CD14-positive monocyte (primary cell): ENCODE measurements at places on chromosomes 12 and 14.

DNA sequence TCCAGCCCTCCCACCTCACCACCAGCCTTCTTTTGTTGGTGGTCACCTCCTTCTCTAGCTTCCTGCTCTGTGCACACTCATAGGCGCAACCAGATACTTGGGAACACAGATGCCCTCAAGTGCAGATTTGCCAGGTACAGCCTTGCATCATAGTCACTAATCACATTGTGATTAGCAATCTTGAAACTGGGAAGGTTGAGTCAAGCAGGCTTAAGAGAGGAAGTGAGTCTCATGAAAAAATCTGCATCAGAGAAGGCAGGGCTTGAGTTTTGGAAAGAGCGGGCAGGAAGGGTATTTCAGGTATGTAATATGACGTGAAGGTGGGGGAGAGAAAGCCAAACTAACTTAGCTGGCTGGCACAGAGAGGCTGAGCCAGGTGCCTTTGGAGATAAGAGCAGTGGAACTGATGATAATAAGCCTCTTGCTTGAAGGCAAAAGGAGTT is 2.7 kb upstream of the RABGGTA start:
- DNase-seq = peak; percentile 93

DNA sequence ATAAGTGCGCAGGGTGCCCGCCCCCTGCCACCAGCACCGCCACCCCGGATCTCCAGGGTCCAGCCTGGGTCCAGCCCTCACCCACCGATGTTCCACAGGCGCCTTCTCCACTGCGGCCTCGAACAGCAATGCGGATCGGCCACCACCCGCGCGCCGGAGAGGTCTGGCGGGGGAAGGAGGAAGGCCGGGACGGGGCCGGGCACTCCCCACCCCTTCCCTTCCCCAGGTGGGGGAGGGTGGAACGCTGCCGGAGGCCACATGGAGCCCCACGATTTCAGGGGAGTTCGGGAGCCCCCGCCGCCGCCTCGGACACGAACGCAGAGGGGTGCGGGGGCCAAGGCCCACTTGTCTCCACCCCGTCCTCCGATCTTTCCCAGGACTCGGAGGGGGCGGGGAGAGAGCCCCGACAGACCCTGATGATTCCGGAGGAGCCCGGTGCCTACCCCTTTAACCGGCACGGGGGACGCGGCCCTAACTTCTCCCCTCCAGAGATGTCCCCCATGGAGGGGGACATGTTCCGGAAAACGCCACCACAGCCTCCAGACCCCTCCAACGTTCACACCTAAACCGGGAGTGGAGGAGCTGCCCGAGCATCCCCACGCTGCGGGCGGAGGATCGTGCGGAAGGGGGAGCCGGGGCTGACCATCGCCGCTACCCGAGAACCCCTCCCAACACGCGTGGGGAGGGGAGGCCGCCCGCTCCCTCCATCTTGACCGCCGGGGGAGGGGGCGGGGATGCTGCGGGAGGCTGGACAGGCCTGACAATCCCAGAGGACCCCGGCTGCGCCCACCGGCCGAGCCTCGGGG is 1.1 kb downstream of the ATXN2 start:
- DNase-seq = peak; percentile 54

DNA sequence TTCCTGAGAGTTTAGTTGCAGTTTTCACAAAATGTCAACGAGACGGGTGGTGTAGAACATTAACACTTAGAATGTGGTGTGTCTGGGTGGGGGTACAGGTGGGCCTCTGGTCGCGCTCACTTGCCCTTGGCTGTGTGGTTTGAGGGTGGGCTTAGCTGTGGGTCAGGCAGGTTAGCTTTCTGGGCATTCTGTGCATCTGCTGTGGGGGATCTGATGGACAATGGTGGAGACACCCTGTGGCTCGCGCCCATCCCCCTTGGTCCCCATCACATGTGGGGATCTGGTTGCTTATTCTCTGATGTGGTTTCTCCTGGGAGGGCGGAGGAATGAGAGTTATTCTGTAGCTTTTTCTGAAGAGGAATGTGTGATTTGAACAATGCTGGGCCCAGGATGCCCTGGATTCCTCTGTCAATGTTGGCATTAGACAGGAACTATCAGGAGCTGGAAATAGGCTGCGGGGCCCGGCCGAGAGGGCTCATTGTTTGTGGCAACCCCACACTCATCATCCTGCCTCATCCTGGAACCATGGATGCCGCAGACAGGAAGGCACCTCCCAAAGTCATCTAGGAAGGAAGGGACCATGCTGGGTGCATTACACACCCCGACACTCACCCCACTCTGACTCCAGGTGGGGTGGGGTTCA is 101.6 kb downstream of the TSPAN9 start:
- no peak for DNase-seq

- no peak for DNase-seq
These were observed 92.1 kb downstream of the CHGA start for GRCh38 chr14:93015064-93015463.

- no peak for DNase-seq
These were observed 68.4 kb downstream of the NTF3 start for GRCh38 chr12:5500331-5500659.

DNA sequence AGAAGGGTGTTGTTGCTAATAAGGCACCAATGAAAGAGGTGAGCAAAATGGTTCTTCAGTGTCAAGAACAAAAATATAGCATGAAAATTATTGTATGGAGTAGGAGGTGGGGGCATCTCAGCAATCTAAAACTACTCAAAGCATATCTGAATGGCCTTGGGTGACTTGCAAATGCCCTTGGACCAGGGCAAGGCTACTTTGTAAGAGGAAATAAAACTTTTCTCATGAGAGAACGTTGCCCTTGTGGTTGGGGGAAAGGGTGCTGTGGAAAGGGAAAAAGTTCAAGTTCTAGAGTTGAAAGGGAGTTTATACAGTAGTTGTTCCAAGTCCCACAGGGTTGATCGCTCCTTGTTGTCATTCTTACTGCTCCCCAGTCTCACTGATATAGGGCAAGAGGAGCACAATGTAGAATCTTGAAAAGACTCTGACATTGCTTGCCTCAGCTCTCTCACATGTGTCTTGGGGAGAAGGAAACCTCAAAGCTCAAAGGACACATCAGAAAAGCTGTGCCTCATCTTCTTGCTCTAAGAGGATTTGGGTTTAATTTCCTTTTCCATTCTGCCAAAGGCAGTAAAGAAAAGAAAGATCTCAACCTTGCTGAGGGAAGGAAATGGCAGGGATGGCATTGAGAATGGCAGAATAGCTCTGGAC is 270.5 kb downstream of the DUSP6 start:
- no peak for DNase-seq

GRCh38 chr12:33192226-33192625 is 247.4 kb downstream of the SYT10 start:
- no peak for DNase-seq

GRCh38 chr12:48968467-48968866 is 3.1 kb downstream of the WNT10B start:
- DNase-seq = no peak

DNA sequence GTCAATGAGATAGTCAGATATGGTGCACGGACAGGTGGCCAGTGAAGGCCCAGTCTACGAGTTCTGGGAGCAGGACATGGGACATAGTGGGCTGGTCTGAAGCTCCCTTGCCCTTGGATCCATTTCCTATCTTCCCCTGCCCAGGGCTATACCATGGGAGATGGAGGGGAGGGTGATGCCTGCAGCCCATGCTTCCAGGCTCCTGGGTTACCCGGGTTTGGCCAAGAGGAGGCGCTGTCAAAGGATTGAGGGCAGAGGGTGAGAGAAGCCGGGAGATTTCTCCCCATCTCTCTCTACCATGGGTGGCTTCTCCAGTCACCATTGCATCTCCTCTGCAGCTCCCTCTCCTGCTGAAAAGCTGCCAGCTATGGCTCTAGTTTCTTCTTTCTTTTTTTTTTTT is 52.8 kb upstream of the LHX5 start:
- DNase-seq = no peak

GRCh38 chr12:56150563-56150962 is 1.8 kb upstream of the MYL6B start:
- DNase-seq = peak; percentile 55

- no peak for DNase-seq
These were observed 222.1 kb downstream of the RPS29 start for GRCh38 chr14:49363821-49364751.

- peak; percentile 61 for DNase-seq
These were observed 506 bp downstream of the CRY1 start for GRCh38 chr12:107092669-107093416.

DNA sequence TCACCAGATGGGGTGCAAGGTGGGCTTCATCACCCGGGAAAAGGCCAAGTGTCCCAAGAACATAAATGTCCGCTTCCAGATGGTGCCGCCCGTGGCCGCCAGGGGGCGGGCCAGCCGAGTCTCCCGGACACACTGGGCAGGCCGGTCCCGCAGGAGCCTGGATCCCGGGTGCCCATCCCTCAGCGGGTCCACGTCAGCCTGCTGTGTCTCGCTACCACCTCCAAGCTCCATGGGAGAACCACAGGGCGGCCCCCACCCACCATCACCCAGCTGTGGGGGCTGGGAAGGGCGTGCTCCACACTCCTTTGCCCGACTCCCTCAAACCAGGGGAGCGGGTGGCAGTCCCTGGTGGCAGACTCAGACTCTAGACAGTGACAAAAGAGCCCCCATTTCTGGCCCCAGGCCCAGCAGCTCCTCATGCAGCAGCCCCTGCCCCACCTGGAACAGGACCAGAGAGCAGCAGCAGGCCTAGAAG is 22.0 kb upstream of the NUDT14 start:
- peak; percentile 57 for DNase-seq

DNA sequence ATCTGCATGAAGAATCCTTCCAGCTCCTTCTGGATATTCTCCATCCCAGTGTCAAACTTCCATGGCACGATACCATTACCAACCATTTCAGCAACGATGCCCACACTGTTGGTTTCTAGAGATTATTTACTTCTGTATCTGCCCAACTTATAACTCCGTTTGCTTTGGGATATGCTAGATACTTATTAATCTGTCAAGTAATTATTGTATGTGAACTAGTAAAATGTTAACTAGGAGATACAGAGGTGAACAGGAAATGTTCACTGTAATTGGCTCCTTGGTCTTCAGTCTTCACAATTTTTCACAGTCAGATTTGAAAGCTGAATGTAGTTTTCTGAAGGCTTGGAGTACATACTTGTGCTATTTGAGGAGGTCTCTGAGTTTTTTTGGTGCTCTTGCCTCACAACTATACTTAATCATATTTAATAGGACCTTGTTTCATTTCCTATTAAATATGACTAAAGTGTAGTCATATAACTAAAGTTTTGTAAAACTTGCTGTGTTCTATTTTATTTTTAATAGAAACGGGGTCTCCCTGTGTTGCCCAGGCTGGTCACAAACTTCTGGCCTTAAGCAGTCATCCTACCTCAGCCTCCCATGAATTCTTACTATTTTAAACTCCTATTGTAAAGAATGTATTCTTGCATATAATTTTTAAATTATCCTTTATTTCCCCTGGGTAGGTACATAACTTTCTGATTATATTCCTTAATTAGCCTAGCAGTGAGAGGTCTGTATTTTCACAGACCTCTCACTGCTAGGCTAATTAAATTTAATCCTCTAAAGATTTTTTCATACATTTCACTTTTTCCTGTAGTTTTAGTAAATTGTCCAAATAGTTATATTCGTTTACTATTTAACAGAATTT is 79.7 kb downstream of the FGD4 start:
- DNase-seq = peak; percentile 44

- no peak for DNase-seq
These were observed 34.7 kb downstream of the KCNA5 start for GRCh38 chr12:5078423-5078822.

DNA sequence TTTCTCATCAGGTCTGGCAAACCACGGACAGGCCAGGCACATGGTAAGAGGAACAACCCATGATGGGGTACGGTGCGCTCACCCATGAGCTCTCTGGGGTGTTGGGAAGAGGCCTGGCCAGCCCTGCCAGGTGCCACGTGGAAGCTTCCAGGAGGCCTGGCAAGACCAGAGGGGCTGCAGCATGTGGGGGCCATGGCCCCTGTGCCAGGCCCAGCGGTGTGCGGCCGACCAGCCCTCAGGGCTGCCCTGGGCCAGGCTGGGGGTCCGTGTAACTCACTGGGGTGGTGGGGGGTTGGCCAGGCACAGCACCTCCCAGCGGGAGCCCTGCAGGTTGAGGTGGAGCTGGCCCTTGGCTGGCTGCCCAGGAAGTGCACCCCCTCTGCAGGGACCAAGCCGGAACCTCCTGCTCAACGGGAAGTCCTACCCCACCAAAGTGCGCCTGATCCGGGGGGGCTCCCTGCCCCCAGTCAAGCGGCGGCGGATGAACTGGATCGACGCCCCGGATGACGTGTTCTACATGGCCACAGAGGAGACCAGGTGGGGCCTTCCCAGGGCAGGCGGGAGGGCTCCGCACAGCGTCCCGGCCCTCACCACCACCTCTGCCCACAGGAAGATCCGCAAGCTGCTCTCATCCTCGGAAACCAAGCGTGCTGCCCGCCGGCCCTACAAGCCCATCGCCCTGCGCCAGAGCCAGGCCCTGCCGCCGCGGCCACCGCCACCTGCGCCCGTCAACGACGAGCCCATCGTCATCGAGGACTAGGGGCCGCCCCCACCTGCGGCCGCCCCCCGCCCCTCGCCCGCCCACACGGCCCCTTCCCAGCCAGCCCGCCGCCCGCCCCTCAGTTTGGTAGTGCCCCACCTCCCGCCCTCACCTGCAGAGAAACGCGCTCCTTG is 4.9 kb upstream of the CRIP2 start:
- no peak for DNase-seq

- DNase-seq = no peak
These were observed 114.5 kb downstream of the DACT1 start for GRCh38 chr14:58752289-58752688.

GRCh38 chr12:113768850-113769249 is 197.3 kb downstream of the RBM19 start:
- no peak for DNase-seq

GRCh38 chr12:132600048-132601032 is 10.0 kb downstream of the LRCOL1 start:
- peak; percentile 5 for DNase-seq

DNA sequence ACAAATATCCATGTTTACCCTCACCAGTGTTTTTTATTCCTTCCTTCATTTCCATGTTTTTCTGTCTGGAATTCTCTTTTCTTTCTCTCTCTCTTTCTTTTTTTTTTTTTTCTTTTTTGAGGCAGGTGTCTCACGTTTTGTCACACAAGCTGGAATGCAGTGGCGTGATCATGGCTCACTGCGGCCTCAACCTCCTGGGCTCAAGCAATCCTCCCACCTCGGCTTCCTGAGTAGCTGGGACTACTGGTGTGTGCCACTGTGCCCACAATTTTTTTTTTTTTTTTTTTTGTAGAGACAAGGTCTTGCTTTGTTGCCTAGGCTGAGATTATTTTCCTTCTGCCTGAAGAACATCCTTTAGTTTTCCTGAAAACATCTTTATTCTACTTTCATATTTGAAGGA is 15.0 kb upstream of the AMIGO2 start:
- no peak for DNase-seq

DNA sequence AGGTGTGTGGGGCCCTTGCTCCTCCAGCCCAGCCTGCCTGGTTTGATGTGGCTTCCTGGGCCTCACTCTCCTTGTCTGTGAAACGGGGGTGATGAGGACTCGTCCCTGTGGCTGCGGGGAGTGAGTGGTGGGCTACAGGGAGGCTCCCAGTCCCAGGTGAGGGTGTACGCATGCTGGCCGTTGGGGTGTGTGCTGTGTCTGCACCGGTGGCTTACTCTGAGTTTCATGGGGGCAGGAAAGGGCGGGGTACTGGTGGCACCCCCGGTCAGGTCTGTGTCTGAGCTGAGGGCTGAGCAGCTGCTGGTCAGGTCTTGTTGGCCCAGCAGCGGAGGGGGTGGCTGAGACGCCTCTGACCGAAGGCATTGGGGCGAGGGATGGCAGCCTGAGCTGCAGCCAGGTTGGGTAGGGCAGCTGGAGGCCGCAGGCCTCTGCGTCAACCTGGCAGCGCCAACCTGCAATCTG is 11.2 kb downstream of the ULK1 start:
- no peak for DNase-seq
